DMS79 treated with DMSO at 0.1 percent for 48 hours (cell line): ENCODE measurements at places on chromosomes 12 and 14.

GRCh38 chr12:121810833-121811433 is 7.1 kb downstream of the SETD1B start:
- no peak for DNase-seq

DNA sequence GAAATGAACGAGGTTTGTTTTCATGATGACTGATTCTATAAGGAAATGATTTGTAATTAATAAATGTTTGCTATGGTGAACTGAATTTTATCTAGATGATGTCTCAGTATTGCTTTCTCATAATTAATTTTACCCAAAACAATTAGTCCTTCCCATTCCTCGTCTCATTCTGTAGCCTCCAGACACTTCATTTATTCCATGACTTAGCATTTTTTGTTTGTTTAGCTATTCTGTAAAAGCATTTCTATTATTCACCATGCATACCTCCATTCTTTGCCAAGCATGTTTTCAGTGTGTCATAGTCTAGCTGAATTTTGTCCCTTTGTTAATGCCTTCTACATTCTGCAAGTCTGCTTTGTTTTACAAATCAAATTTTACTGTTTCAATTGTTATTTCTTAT is 137.4 kb upstream of the RPL10L start:
- DNase-seq: no peak

GRCh38 chr14:50013198-50013918 is 103.0 kb downstream of the VCPKMT start:
- DNase-seq: no peak

DNA sequence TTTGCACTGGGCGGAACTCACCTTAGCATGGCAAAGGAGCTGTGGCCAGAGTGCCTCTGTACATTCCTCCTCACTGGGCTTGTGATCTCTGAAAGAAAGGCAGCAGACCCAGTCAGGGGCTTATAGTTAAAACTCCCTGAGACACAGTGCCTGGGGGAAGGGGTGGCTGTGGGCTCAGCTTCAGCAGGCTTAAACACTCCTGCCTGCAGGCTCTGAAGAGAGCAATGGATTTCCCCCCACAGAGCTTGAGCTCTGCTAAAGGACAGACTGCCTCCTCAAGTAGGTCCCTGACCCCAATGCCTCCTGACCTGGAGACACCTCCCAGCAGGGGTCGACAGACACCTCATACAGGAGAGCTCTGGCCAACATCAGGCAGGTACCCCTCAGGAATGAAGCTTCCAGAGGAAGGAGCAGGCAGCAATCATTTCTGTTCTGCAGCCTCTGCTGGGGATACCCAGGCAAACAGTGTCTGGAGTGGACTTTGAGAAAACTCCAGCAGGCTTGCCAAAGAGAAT is 327.5 kb upstream of the SLC16A7 start:
- no peak for DNase-seq

- no peak for DNase-seq
These were observed 948.9 kb upstream of the FLRT2 start for GRCh38 chr14:84581041-84581440.

GRCh38 chr12:118327391-118327790 is 45.3 kb downstream of the TAOK3 start:
- no peak for DNase-seq
